ENCODE measurements at places on chromosomes 1 and 21. TPM values are rescaled to one million over a fixed set of nuclear protein-coding genes. Genes with fewer than 3 reads are reported as not detected.

DNA sequence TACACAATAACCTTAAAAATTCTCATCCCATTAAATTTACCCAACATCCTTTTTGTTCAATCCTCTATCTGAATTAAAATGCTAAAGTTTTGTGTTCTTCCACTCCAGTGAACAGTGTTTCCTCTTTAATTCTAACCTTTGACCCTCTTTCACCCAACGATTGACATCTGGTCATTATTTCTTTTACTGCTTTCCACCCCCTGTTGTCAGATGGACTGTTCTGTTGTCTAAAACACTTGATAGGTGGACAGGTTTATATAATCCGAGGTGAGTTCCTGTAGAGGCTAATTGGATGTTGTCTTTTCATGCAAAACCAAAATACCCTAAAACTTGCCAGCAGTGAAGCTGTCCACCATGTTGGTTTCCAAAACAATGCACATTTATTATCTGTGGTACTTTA, 73.4 kb upstream of the SERTAD4 start:
- H3K4me3 ChIP-seq, result no peak overlapping the region
- no peak overlapping the region for H3K27ac ChIP-seq
- no peaks in the 10 kb centered on the region for H3K4me1 ChIP-seq
- no peaks in the 10 kb centered on the region for H3K27me3 ChIP-seq
- no peak for DNase-seq

- H3K27me3 ChIP-seq, result no peaks in the 10 kb centered on the region
- no peak overlapping the region for H3K4me3 ChIP-seq
- no peaks in the 10 kb centered on the region for H3K4me1 ChIP-seq
- peaks cover 42% of the 10 kb centered on the region for H3K36me3 ChIP-seq
- no peak overlapping the region for H3K27ac ChIP-seq
Observed at GRCh38 chr1:45508295-45509151, 8.4 kb downstream of the MMACHC start.

- no peaks in the 10 kb centered on the region for H3K27me3 ChIP-seq
- DNase-seq, result no peak
- no peaks in the 10 kb centered on the region for H3K36me3 ChIP-seq
- H3K4me3 ChIP-seq, result no peak overlapping the region
- H3K4me1 ChIP-seq, result no peaks in the 10 kb centered on the region
Observed at GRCh38 chr21:44985441-44986401, 45.9 kb downstream of the SLX9 start.

GRCh38 chr1:212231372-212231771, 53.8 kb upstream of the PPP2R5A start:
- H3K4me1 ChIP-seq, result no peaks in the 10 kb centered on the region
- H3K36me3 ChIP-seq, result no peaks in the 10 kb centered on the region
- DNase-seq, result no peak
- H3K27ac ChIP-seq, result no peak overlapping the region
- no peaks in the 10 kb centered on the region for H3K27me3 ChIP-seq

The SLC1A7 gene
- not detected for total RNA-seq

The GRHL3 gene
- 4.0 TPM for total RNA-seq

The C8B gene
- total RNA-seq, result not detected

The COL8A2 gene
- total RNA-seq, result 1.5 TPM
